ENCODE measurements at places on chromosomes 11 and 22.

- DNase-seq, result no peak
Observed at GRCh38 chr11:64989416-64989815, 7.4 kb downstream of the BATF2 start.

DNA sequence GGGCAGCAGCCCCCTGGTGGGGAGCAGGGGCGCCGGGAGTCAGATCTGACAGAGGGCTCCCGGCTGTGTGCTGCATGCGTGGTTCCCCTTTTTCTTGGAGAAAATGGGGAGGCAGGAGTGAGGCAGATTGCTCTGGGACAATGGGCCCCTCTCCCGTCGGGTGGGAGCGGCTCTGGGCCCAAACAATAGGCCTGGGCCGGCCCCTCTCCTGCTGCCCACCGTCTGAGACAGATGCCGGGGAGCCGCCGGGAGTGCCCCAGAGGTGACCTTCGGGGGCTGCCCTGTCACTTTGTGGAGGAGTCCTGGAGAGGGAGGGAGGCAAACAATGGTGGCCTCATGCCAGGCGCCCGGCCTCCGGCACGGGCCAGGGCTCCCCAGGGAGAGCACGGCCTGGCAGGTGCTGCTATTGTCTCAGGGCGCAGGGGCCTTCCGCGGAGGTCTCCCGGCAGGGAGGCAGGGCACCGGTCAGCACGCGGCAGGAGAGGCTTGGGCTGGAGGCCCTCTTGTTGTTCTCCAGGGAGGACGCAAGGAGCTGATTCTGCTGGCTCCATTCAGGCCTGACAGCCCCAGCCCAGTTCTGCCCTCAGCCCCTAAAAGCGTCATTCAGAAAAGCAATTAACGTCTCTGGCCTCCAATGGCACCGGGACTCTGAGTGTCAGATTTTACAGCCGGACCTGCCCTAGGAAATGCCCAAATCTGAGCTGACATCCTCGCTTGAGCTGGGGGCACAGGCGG lies 44.8 kb downstream of the SMIM38 start:
- DNase-seq, result no peak

DNA sequence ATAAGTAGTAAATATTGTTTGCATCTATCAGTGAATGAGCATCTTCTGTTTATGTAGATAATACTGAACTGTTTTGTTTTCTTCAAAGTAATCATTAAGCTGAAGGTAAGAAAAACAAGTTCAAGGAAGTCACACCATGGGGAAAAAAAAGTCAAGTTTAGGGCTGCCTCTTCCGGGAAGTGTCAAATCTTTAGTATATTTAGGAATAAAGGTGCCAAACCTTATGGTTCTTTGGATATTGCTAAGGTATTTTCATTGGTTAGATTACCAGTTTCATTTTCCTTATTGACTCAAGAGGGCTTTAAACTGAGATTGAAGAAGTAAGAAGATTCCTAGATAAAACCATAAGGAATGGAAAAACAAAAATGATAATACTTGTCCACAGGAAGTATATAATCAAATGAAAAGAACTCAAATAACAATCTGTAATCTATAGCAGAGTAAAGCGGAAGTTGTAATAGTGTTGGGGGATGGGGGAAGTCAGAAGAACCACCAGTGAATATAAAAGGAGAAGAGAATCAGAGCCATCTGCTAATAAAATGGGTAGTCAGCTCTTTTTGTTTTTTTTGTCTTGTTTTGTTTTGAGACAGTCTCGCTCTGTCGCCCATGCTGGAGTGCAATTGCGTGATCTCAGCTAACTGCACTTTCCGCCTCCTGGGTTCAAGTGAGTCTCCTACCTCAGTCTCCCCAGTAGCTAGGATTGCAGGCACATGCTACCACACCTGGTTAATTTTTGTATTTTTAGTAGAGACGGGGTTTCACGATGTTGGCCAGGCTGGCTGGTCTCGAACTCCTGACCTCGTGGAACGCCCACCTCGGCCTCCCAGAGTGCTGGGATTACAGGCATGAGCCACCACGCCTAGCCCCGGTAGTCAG lies 2.3 kb downstream of the ATM start:
- no peak for DNase-seq

DNA sequence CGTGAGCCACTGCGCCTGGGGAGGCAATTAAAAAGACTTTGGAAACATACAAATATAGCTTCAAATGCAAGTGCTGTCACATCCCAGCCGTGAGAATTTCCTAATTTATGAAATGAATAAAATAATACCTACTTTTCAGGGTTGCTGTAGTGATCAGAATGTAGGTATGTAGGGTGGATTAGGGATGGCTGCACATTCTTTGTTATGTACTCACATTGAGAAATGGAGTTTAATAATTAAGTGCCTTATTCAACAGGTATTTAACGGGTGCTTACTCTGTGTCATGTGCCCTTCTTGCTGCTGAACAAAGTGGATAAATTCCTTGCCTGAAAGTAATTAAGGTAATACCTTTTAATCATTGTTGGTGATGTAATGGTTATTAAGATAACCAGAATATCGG lies 37.0 kb downstream of the MMP7 start:
- DNase-seq, result no peak

DNA sequence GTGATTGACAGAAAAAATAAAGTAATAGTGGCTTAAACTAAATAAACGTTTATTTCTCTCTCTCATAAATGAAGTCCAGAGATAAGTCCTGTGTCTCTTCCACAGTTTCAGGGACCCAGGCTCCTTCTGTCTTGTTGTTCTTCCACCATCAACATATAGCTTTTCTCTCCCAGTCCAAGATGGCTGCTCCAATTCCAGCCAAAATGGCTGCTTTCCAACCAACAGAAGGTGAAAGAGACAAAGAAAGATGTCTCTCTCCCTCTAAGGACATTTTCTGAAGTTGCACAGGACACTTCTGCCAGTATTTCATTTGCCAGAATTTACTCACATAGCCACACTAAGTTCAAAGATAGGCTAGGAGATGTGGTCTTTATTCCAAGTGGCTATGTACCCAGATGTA lies 9.4 kb upstream of the PLEKHB1 start:
- DNase-seq, result no peak

- no peak for DNase-seq
Observed at GRCh38 chr11:15569305-15570025, 454.7 kb downstream of the INSC start.

DNA sequence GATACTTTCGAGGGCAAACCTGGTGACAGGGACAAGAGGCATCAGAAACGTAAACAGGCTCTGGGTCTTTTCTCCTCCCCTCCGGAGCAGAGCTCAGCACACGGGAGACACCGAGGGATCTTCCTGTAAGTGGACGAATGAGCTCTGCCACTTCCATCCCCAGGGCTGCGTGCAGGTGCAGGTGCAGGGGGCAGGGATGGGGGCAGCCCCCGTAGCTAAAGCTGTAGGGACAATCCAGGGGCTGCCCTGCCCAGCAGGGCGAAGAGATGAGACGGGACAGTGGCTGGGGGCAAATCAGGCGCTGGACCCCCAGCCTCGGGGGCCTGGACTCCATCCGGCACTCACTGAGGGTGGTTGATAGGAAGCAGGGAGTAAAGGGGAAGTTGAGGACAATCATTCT lies 505.4 kb downstream of the BRD1 start:
- DNase-seq, result no peak

DNA sequence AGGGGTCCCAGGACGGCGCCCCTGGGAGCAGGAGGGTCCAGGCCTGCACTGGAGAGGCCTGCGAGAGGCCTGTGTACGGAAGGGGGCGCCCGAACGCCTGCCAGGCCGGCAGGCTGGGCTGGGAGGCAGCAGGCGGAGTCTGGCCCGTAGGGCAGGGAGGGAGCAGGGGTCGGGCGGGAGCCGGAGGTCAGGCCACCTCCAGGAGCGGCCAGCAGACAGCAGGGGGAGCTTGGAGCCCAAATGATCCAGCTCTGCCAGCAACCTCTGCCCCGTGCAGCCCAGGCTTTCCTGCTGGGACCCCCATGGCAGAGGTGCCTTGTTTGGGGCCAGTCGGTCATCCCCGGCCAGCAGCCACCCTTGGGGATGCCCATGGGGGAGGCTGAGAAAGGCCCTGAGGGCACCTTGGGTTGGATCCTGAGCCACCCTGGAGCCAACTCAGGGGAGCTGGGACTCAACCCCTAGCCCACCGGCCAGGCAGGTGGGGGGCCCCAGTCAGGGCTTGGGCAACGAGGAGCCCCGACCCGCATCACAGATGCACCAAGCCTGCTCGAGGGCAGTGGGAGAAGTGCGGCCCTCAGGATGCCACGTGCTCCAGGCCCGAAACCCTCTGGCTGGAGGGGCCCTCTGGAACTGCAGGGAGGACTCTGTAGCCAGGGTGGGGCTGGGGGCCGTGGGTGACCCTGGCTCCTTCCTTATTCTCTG lies 9.6 kb upstream of the SYT8 start:
- DNase-seq, result no peak

DNA sequence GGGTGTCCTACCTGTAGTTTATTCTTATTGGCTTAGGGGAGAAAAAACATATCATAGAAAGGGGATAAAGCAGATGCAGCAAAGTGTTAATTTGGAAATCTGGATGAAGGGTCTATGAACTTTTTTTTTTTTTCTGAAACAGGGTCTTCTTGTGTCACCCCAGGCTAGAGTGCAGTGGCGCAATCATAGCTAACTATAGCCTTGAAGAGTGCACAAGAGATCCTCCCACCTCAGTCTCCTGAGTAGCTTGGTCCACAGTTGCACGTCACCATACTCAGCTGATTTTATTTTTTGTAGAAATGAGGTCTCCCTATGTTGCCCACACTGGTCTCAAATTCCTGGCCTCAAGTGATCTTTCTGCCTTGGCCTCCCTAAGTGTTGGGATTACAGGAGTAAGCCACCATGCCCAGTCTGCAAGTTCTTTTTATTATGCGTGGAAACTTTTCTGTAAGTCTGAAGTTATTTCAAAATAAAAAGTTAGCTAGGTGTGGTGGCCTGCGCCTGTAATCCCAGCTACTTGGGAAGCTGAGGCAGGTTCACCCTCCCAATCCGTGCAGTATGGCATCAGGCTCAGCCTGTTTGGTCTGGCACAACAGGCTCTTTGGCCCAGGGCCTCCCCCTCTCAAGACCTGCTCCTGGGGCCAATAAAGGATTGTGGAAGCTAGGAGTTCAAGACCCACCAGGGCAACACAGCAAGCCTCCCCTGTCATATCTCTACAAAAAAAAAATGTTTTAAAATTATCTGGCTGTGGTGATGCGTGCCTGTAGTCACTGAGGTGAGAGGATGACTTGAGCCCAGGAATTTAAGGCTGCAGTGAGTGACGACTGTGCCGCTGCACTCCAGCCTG lies 111.9 kb downstream of the MED15 start:
- no peak for DNase-seq

GRCh38 chr11:122951211-122951610 lies 30.4 kb downstream of the BSX start:
- no peak for DNase-seq

DNA sequence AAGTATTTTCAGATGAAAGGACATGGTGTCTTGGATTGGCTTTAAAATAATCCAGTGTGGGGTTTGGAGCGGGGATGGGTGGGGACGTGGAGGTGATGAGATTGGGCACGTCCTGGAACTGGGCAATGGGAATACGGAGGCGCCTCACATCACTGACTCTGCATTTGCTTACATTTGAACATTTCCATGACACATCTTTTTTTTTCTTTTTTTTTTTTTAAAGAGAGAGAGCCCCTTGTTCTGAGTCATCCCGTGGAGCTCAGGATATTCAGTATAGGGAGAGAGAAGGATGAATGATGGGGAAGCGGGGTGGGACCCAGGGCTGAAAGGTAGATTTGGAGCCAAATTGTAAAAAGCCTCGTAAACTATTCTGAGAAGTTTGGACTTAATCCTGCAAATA lies 142.7 kb downstream of the FBXO7 start:
- no peak for DNase-seq

- DNase-seq, result no peak
Observed at GRCh38 chr22:39148727-39149535, 3.5 kb downstream of the CBX7 start.

DNA sequence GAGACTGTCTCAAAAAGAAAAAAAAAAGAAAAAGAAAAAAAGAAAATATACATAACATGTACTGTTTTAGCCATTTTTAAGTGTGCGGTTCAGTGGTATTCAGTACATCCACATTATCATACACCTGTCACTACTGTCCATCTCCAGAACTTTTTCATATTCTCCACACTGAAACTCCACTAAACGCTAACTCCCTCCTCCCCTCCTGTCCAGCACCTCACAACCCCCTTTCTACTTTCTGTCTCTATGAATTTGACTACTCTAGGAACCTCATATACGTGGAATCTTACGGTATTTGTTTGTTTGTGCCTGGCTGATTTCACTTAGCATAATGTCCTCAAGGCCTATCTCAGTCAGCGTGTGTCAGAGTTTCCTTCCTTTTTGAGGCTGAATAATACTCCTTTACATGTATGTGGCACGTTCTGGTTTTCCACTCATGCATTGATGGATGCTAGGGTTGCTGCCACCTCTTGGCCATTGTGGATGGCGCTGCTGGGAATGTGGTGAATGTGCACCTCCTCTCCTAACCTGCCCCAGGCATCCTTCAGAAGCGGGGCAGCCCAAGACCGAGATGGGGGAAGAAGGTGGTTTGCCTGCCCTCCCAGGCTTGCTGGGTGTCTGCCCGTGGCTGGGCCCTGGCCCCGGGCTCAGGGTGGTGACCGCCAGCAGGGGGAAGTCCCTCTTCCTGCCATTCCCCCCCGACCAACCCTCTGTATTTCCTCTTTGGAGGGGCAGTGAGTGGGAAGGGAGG lies 60.5 kb downstream of the BCR start:
- DNase-seq, result no peak

DNA sequence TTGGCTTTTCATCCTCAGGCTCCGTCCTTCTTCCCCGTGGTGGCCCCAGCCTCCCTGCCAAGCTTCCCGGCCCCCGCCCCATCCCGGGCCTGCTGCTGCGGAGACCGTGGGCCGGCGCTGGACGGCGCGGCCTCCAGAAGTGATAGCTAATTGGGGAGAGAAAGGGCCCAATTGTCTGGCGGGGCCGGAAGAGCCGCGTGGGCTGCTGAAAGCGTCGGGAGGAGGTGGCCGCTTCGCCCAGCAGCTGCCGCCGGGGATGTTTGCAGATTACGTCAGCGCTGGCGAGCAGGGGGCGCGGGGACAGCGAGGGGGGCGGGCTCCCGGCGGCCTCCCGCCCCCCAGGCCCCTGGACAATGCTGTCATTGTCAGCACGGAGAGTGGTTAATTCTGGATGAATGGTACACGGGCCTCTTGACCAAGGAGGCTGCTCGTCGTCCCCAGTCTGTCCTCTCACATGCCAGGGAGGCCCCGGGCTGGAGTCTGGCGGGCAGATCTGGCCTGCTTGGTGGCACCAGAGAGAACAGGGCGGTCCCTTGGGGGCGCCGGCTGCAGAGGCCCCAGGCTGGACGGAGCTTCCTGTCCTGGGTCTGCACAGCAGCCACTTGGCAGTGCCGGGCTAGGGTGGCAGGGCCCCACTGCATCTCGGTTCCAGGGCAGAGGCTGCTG lies 1.6 kb downstream of the SMIM38 start:
- DNase-seq, result no peak

DNA sequence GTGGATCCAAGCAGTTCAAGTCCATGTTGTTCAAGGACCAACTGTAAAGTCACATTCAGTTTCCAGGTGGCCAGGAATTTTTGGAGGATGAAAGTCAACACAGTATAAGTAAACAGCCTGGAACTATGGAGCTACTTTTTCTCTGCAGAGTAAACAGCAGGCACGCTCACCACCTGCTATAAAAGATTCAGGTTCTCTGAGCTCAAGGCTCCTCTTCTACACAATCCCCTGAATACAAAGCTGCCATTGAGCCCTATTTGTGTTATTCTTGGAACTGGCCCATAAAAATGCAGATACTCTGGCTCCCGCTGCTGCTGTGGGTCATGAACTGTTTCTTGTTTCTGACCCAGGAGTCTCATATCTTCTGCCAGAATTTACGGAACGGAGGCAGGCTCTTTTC lies 56.9 kb upstream of the PRR5 start:
- DNase-seq, result no peak

GRCh38 chr11:118342503-118343161 lies at the start of gene CD3D:
Gene CD3D, minus strand, starts transcription at chr11:118342705. Its CDS starts 98 bp downstream, at chr11:118342607.
- DNase-seq, result peak; percentile 34

Data from activated naive CD4-positive, alpha-beta T cell (primary cell).